NCI-H446 (cell line): ENCODE measurements at places on chromosomes 7 and 10.

- no peak for DNase-seq
These were observed 113.4 kb upstream of the AHR start for GRCh38 chr7:17184805-17185689.

GRCh38 chr7:51635775-51636174 lies 319.2 kb upstream of the COBL start:
- DNase-seq: no peak

DNA sequence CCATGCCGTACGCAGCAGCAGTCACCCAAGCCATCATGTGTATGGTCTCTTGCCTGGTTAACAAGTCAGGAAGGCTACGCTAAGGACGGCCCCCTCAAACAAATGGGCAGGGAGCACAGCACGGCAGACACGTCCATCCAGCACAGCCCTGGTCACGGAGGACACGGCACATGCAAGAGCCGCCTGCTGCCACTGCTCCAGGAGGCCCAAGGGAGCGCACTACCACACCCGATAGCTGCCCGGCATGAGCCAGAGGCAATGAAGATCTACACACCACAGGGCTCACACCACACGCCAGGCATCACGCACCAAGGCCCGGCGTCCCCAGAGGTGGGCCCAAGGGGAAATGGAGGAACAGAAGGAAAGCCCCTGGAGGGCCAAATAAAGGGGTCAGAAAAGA lies 134.2 kb downstream of the MAD1L1 start:
- no peak for DNase-seq

GRCh38 chr10:103544657-103545310 lies 51.3 kb downstream of the NEURL1 start:
- DNase-seq: no peak

DNA sequence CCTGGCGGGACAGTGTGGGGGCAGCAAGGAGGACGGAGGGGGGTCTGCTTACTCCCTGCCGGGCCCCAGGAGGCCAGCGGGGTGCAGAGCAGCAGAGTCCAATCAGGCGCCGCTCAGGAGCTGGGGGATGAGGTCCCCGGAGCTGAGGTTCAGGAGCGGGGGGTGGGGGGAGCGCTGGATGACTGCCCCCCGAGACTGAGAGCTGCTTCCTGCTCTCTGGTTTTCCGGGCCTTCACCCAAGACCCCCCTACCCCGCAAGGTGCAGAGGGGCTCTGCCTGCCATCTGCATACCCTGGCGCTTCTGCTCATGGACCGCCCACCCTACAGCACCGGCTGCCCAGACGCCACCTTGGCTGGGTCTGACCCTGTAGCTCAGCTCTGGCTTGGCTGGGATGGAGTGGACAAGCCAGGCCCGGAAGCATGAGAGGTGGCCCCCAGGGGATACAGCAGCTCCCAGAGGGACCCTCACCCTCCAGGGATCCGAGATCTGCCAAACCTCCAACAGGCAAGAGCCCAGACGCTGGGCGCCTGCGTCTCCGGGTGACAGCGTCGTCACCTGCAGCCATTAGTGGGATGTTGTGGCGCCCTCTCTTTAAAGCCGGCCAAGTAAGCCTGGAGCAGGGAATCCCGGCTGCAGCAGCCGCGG lies 930 bp downstream of the KNDC1 start:
- no peak for DNase-seq

DNA sequence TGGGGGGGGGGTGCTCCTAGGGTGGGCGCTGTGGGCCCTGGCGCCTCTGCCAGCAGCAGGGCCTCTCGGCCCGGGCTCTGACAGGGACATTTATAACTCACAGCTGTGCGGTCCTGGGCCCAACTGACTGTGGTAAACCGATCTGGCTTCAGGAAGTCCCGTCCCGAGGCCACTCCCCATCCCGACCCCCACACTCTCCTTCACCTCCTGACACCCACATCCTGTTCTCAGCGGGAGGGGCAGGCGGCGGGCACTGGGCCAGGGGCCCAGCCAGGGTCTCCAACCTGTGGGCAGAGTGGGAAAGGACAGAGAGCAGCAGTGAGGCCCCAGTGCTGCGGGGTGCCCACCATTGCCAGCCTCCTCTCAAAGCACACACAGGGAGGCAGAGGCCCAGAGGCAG lies 69.1 kb downstream of the ZMIZ1 start:
- no peak for DNase-seq

GRCh38 chr10:34008656-34009055 lies 674.2 kb upstream of the NRP1 start:
- DNase-seq: no peak

DNA sequence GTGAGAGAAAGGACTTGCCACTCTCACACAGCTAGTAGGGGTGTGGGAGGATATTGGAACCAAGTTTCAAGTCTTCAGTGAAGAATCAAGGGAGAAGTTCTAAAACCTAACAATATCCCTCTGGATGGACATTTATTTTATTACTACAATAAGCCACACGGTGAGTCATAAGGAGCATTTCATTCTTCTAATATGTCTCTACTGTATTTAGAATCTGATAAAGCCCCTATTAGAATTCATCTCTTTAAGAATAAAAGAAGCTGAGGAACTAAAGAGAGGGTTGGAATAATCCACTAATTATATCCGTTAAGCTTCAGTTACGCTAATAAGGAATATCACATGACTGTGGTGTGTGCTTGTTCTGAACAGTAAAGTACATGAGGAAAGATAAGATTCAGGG lies 40.9 kb upstream of the ATRNL1 start:
- no peak for DNase-seq

- no peak for DNase-seq
These were observed 12.5 kb downstream of the SHOC2 start for GRCh38 chr10:110931769-110932381.

GRCh38 chr10:103885617-103886016 lies 30.2 kb upstream of the SH3PXD2A start:
- DNase-seq: no peak

DNA sequence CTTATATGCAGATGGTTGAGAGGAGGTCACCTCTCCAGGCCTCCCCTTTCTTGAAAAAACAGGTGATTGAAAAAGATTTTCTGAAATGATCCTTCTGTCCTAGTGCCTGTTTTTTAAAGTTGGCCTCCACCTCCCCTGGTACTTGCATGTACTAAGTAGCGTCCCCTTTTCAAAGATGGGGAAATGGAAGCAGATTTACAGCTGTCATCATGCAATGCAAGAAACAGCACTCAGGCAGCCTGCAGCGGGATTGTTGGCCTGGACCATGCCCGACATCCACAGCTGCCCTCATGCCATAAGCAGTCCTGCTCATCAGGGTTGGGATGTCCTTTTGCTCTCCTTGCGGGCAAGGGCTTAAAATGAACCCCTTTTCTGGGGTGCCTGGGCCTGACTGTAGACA lies 127.2 kb upstream of the MGMT start:
- no peak for DNase-seq

DNA sequence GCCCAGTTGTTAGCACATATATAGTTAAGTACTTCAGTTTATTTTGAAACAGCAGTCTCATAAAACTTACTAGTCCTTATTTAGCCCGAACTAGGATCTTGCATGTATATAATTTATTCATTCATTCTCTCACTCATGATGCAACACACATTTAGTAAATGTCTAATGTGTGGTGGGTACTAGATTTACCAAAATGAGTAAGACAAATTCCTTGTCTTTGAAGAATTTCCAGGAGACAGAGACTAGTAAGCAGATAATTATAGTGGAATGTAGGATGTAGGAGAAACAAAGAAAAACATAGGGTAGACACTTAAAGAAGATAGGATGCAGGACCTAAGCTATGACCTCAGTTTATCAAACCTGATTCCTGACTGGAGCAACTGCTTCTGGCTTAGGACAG lies 120.2 kb upstream of the AMPH start:
- no peak for DNase-seq

DNA sequence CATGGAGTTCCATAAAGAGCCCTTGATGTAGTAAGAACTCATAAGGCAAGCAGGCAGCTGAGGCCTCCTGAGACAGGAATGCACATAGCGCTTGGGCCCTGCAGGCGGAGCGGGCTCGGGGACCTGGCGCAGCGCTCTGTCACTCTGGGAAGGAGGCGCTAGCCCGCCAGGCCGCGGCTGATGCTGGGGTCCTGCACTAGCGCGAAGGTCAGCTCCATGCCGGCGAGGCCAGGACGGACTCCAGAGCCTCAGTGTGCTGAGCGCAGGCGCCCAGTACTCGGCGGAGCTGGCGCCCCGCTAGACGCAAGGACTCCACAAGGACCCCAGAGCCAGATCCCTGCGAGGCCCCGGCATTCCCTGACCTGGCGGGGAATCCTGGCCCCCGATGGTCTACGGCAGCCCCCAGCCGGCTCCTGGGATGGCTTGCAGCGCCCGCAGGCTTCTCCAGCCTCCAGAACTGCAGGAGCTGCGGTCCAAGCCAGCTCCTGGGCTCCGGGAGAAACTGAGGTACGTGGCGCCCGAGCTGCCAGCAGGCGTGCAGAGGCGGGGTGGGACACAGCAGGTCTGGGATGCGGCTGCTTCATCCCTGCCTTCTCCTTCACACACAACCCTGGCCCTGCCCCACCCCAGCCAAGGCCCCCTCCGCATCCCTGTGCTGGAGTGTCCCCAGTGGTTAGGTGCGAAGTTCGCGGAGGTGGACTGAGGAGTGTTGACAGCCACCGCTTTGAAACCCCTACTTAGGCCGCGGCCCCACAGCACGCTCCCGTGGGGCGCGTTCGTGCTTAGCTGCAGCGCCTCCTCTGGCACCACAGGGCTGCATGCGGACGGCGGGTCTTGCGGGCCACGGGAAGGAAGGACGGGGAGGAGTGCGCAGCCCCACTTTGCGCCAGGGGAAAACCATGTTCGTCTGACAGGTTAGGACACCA lies 761.5 kb upstream of the POM121L12 start:
- no peak for DNase-seq

DNA sequence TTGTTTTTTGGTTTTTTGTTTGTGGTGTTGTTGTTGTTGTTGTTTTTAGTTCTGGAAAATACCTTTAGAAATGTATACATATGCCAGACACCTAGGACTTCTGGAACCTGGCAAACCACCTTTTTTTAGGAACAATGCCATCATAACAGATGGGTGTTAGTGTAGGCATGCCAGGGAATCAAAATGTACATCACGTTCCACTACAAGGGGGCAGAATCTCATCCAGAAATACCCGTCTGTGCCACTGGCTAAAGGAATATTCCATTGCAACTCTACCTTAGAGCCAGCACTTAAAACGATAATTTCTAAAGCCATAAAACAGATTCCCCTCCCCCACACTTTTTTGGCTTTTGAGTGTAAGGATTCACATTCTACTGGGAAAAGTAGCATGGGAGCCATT lies 239.8 kb downstream of the ETV1 start:
- DNase-seq: no peak

DNA sequence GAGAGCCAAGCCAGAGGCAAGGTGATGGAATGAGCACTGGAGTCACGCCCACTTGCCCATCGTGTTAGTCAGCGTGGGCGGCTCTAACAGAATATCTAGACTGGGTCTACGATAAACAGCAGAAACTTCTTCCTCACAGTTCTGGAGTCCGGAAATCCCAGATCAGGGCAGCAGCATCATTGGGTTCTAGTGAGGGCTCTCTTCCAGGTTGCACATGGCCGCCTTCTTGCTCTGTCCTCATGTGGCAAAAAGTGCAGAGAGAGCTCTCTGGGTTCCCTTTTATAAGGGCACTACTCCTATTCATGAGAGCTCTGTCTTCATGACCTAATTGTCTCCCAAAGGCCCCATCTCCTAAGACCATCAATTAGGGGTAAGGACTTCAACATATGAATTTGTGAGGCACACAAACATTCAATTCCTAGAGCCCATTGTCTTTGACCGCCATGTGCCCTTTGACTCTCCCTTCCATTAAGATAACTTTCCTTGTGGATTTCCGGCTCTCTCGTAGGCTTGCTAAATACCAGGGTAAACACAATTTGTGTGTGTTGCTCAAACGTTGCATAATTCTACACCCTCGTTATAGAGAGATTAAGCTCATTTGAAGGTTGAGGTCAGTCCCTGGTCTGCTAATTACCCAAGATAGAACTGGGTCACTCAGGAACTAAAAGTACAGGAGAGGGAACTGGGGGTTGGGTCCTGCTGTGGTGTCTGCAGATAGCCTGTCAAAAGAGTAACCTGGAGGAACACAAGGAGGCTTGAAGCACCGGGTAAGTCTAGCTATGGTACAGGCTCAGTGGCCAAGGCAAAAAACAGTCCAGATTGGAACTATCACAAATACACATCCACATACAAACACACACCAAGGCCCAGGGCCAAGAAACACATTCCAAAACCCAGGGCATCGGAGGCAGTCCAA lies 28.7 kb upstream of the USP6NL start:
- DNase-seq: no peak

- DNase-seq: no peak
These were observed 67.5 kb downstream of the ATXN7L1 start for GRCh38 chr7:105808703-105809590.

DNA sequence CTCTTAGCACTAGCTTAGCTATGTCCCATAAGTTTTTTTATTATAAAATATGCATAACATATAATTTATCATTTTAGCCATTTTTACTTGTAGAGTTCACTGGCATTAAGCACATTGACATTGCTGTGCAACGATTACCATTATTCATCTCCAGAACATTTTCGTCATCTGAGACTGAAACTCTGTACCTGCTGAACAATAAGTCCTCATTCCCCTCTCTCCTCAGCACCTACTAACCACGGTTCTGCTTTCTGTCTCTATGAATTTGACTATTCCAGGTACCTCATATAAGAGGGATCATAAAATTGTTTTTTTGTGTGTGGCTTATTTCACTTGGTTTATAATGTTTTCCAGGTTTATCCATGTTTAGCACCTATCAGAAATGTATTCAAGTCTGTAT lies 64.1 kb downstream of the SHOC2 start:
- no peak for DNase-seq

DNA sequence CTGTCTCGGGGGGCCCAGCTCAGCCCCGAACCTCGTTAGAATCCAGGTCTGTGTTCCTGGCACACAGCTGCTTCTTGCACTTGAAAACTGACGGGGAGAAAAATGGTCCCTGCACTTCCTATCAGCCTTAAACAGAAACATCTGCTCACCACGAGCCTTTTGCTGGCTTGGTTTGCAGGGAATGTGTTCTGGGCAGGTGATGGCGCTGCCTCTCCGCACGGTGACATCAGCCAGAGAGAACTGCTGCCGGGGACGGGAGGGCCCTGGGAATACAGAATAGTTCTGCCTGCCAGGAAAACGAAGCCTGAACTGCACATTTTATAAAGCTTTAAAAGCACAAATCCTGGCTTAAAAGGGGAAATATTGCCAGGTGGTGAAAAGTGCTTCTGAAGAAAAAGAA lies 622.5 kb downstream of the TYW1 start:
- no peak for DNase-seq

- DNase-seq: no peak
These were observed 19.8 kb downstream of the VOPP1 start for GRCh38 chr7:55552320-55553023.

- no peak for DNase-seq
These were observed 86.4 kb upstream of the ELMO1 start for GRCh38 chr7:37534893-37535610.
